NT2/D1 (cell line): ENCODE measurements at places on chromosomes 7 and 10.

- peak; percentile 61 for DNase-seq
These were observed 118.7 kb downstream of the RALA start for GRCh38 chr7:39741942-39742623.

- no peak for DNase-seq
These were observed 51.3 kb upstream of the PRKAR1B start for GRCh38 chr7:778271-778967.

- no peak for DNase-seq
These were observed 203.7 kb downstream of the ARHGAP21 start for GRCh38 chr10:24519950-24520349.

- no peak for DNase-seq
These were observed 140.7 kb upstream of the AOAH start for GRCh38 chr7:36865019-36865418.

DNA sequence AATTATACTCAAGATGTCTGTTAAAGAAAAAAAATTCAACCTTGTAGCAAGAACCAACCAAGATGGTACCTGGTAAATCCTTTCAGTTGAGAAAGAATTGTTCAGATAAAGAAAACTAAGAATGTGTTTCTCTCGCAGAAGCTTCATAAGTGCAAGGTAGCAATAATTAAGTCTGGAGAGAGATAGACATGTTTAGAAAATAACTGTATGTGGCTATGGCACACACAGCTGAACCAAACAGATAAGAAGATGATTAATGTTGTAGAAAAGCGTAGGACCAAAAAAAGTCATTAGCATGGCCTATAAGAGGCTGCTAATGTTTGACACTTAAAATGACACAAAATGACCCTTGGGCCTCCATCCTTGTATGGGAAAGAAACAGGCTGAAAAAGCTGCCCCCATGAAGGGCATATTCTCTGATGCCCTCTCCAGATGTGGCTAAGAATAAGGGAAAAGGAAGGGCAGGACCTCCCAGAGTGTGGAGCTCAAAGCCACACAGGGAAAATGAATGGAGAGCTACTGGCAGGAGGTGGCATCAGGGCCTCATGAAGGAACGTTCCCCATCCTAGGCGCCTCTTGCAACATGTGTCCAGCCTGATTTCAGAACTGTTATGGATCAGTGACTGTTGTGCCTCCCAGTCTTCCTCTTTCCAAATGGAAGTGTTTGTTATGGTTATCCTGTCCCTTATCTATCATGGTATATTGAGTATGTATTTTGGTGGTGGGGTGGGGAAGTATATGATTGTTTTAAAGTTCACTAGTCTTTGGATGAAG is 30.7 kb downstream of the TLL2 start:
- no peak for DNase-seq

GRCh38 chr7:77269360-77270093 is 69.9 kb upstream of the FGL2 start:
- no peak for DNase-seq

- DNase-seq: no peak
These were observed 182.9 kb downstream of the XPNPEP1 start for GRCh38 chr10:109740436-109740835.

- no peak for DNase-seq
These were observed 28.8 kb downstream of the LHFPL3 start for GRCh38 chr7:104357166-104357565.

DNA sequence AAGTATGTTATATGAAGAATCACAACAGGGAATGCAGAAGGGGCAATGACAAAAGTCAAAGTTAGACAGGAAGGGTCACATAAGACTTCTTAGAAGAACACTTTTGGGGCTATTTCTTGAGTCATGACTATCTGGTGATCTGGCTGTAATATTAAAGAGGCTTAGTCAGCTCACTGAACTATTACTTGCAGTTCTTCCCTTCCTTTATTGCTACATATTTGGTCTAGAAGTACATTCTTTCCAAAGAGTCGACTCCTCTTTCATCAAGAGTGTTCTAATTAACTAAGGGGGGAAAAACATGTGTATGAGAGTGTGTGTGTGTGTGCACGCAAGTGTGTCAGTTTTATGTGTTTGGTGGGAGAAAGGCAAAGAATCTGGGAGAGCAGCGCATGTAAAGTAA is 247.3 kb upstream of the LRRTM3 start:
- DNase-seq: no peak

DNA sequence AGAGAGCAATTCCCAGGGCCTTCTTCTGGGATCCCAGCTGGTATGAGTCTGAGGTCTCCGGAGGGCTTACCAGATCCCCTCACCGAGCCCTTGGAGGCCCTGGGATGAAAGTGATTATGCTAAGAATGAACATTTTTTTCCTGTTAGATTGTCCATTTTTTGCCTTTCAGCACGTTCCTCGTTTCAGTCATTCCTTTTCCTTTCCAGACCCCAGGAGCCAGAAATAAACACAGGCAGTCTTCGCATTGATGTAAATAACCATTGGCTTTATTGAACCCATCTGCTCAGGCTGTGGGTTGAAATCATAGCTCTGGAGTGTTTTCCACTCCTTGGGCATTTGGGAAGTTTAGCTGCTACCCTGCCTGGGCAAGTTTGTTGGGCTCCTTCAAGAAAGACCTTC is 320.9 kb upstream of the AUTS2 start:
- no peak for DNase-seq

DNA sequence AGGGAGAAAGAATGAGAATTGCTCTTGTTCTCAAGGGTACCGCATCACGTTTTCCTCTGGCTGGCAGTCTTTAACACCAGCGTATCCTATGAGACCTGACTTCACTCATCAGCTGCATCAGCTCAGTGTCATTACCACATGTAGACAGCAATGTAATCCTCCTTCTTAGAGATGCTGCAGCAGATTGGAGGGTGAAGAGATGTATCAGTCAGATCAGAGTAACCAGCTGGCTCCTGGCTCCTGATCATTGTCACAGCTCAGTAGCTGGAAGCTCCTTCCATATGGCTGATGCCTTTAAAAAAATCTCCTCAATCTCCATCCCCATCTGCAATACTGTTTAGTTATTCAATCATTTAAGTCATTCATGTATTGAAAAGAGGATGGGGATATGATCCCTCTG is 39.7 kb upstream of the EPHB6 start:
- DNase-seq: no peak

GRCh38 chr10:6513476-6513875 is 66.6 kb downstream of the PRKCQ start:
- no peak for DNase-seq

GRCh38 chr7:35761871-35762677 is 38.8 kb upstream of the SEPTIN7 start:
- DNase-seq: no peak

GRCh38 chr10:119090026-119090795 is 9.6 kb upstream of the EIF3A start:
- DNase-seq: no peak

DNA sequence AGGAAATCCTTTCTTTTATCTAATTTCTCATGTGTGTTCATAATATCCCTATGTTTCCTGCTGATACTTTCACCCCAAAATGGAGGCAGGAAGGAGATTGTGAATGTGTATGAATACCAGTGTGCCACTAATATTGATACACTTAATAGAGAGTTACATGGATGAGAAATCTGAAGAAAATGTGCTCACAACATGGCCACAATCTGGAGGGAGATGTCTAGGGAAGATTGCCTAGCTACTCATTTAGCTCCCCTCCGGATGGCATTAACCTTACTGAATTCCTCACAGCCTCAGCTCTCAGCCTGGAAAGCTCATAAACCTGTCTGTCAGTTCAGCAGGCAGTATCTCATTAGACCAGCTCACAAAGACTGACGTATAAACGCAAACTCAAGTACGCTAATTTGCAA is 23.4 kb upstream of the DMTF1 start:
- no peak for DNase-seq

- DNase-seq: no peak
These were observed 7.3 kb downstream of the SEPHS1 start for GRCh38 chr10:13340626-13341376.

DNA sequence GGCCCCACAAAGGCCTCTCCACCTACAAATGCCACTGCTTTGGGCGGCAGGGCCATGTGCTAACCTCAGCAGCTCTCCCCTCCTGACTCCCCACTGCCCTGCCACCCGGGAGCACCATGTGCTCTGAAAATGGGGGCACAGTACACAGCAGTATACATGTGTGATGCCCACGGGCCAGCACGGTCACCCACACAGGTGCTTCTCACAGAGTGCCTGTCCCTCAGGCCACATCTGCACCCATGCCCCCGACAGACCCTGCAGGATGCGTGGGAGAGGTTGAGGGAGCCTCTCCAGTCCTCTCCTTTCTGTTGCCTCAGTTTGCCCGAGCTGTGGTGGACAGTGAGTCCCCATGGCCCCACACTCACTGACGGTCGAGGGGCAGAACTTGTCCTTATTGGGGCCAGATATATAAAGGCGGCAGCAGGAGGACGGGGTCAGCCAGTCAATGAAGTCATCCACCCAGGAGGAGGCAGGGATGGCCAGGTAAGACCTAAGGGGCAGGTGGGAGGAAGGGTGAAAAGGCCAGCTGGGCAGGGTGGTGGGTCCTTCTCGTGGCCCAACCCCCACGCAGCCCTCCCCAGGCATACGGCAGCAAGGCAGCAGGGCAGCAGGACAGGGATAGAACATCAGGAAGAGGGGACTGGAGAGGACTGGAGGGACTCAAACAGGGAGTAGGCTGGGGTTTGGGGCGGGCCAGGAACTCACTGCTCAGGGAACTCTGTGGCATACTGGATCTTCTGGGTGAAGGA is 19.6 kb downstream of the NPC1L1 start:
- DNase-seq: no peak

GRCh38 chr7:112223310-112223709 is 16.8 kb downstream of the ZNF277 start:
- no peak for DNase-seq

GRCh38 chr10:86344281-86344680 is 22.3 kb downstream of the GRID1 start:
- no peak for DNase-seq

- no peak for DNase-seq
These were observed 206.3 kb downstream of the ADARB2 start for GRCh38 chr10:1530871-1531517.

- no peak for DNase-seq
These were observed 61.8 kb downstream of the SND1 start for GRCh38 chr7:127713758-127714157.

DNA sequence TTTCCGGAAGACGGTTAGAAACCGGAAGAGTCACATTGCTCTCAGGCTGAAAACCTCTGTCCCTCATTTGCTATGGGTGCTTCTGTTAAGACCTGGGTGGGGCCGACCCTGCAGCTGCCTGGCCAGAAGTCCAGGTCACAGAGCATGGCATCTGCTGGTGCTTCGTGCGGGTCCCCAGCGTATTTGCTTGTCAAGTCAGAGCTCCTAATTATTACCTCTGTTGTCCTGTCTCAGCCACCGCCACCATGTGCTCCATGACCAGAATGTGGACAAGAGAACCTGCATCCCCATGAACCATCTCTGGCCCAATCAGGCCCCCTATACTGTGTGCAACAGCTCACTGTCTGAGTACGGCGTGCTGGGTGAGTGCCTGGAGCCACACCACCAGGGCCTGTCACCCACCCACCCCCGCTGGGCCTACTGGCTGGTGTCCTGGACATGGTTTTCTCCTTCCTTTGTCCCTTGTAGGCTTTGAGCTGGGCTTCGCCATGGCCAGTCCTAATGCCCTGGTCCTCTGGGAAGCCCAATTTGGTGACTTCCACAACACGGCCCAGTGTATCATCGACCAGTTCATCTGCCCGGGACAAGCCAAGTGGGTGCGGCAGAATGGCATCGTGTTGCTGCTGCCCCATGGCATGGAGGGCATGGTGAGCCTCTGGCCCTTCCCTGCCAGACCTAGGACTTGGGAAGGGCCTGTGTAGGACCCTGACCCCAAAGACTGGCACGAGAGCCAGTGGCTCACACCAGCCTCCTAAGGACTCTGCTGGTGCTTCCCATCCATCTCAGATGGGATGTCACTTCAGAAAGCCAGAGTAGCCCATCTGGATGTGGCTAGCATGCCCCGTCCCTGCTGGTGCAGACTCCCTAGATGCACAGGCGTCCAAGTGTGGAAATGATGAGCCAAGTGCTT is 51.3 kb upstream of the ZMIZ2 start:
- no peak for DNase-seq
